ENCODE measurements at places on chromosomes 16 and 17. TPM values are rescaled to one million over a fixed set of nuclear protein-coding genes. Genes with fewer than 3 reads are reported as not detected.
A peak's percentile ranks its signal among the peaks of the same experiment; 100 is the strongest.

HBM gene
- 10.3 TPM for total RNA-seq

- H3K36me3 ChIP-seq = no peaks in the 10 kb centered on the region
- H3K27me3 ChIP-seq = no peaks in the 10 kb centered on the region
- peak overlapping the region; percentile 39 for H3K4me3 ChIP-seq
- no peak for DNase-seq
Measured at GRCh38 chr16:88975511-88976061, 1.4 kb downstream of the CBFA2T3 start.

GRCh38 chr17:78862073-78863023 lies 21.7 kb upstream of the USP36 start:
- H3K36me3 ChIP-seq = peaks cover 23% of the 10 kb centered on the region
- no peaks in the 10 kb centered on the region for H3K27me3 ChIP-seq
- peaks cover 11% of the 10 kb centered on the region for H3K4me1 ChIP-seq
- H3K4me3 ChIP-seq = no peak overlapping the region
- peak overlapping the region; percentile 82 for H3K27ac ChIP-seq

DNA sequence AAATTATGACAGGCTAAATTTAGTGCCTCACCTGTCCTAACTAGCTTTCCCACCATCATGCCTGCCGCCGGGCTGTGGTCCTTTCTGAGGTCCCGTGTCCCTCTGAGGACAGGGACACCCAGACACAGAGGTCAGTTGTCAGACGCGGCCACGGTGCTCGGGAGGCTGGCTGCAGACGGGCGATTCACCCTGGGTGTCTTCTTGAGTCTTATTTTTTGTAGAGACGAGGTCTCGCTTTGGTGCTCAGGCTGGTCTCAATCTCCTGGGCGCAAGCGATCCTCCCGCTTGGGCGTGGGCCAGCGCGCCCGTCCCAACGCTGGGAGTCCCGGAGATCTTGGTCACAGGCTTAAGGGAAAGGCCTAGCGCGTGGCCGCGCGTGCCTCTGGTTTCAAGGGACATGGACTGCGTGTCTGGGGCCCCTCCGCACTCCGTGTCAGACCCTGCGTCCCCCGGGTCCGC lies 797 bp upstream of the RAB11FIP3 start:
- H3K36me3 ChIP-seq = no peaks in the 10 kb centered on the region
- H3K27ac ChIP-seq = peak overlapping the region; percentile 96
- H3K27me3 ChIP-seq = no peaks in the 10 kb centered on the region

DNA sequence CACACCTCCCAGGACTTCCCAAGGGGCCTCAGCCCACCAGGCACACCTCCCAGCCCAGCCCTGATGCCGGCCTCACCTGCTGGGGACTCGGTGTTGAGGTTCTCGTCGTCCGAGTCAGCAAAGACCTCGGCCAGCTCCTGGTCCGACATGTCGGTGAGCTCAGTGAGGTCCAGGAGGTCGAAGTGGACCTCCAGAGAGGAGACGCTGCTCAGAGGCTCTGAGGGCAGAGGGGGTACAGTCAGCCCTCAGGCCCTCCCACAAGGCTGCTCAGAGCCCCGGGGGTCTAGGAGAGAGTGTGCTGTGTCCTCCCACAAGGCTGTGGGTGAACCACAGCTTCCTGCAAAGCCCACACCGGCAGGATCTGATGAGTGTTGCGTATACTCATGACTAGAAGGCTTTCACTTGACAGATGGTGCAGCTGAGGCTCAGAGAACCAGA lies 10.5 kb downstream of the DBNDD1 start:
- H3K4me1 ChIP-seq = peaks cover 8% of the 10 kb centered on the region
- H3K36me3 ChIP-seq = peaks cover 5% of the 10 kb centered on the region
- H3K4me3 ChIP-seq = no peak overlapping the region
- no peaks in the 10 kb centered on the region for H3K27me3 ChIP-seq

- no peaks in the 10 kb centered on the region for H3K4me1 ChIP-seq
- no peaks in the 10 kb centered on the region for H3K27me3 ChIP-seq
- DNase-seq = no peak
- no peak overlapping the region for H3K27ac ChIP-seq
Measured at GRCh38 chr16:68655806-68656205, 10.7 kb downstream of the CDH3 start.

GRCh38 chr17:42167807-42168206 lies 13.0 kb upstream of the RAB5C start:
- H3K36me3 ChIP-seq = no peaks in the 10 kb centered on the region
- no peak overlapping the region for H3K4me3 ChIP-seq
- no peak for DNase-seq
- H3K27me3 ChIP-seq = no peaks in the 10 kb centered on the region
- H3K4me1 ChIP-seq = no peaks in the 10 kb centered on the region

ADGRG1 gene
- total RNA-seq = 84.8 TPM

NPW gene
- 0.55 TPM for total RNA-seq

SMTNL2 gene
- total RNA-seq = 1.1 TPM

AIPL1 gene
- not detected for total RNA-seq

GRCh38 chr16:12398029-12398682 lies 405.5 kb downstream of the CPPED1 start:
- no peaks in the 10 kb centered on the region for H3K27me3 ChIP-seq
- no peak overlapping the region for H3K4me3 ChIP-seq
- no peak overlapping the region for H3K27ac ChIP-seq
- H3K4me1 ChIP-seq = no peaks in the 10 kb centered on the region
- peaks cover 30% of the 10 kb centered on the region for H3K36me3 ChIP-seq
- DNase-seq = no peak

TMEM132E gene
- total RNA-seq = not detected

ZCCHC14 gene
- 17.5 TPM for total RNA-seq

ABCA3 gene
- total RNA-seq = 6.4 TPM

EFCAB13 gene
- 4.1 TPM for total RNA-seq

CA10 gene
- total RNA-seq = not detected

- DNase-seq = no peak
- no peaks in the 10 kb centered on the region for H3K4me1 ChIP-seq
- no peaks in the 10 kb centered on the region for H3K27me3 ChIP-seq
- H3K4me3 ChIP-seq = no peak overlapping the region
- H3K27ac ChIP-seq = no peak overlapping the region
Measured at GRCh38 chr17:66398059-66398458, 95.6 kb downstream of the PRKCA start.

DNA sequence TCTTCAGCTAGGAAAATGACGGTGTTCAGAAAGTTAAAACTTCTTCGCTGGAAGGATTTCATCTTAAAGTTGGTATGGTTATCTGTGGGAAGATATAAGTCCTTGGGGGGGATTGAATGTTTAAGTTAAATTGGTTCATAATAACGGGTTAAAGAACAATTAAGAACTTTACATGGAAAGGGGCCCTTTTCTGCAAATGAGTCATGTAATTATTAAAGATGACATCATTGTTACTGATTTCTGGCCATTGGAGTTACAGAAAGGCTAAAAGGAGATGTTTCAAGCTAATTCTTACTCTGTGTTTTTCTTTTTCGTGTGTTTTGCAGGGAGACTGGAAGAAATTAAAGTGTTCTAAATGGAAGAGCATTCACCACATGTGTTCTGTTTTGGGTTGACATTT lies 20.6 kb upstream of the ABCA3 start:
- no peaks in the 10 kb centered on the region for H3K4me1 ChIP-seq
- no peak overlapping the region for H3K27ac ChIP-seq
- H3K4me3 ChIP-seq = no peak overlapping the region
- no peak for DNase-seq

Data from stomach (tissue), 19 donors.